ENCODE measurements at places on chromosomes 6 and 20. TPM values are rescaled to one million over a fixed set of nuclear protein-coding genes. Genes with fewer than 3 reads are reported as not detected.

The MCCD1 gene
- not detected for total RNA-seq

The SYTL3 gene
- total RNA-seq: 232 TPM

The TP53TG5 gene
- not detected for total RNA-seq

The RNF8 gene
- total RNA-seq: 28.5 TPM

The ZSWIM1 gene
- 10.3 TPM for total RNA-seq

The EPPIN gene
- total RNA-seq: not detected

The HLA-DQB2 gene
- 0.30 TPM for total RNA-seq

The OTOR gene
- not detected for total RNA-seq

The HLA-DMB gene
- total RNA-seq: 1.3 TPM

The SMOC2 gene
- not detected for total RNA-seq

The OPRL1 gene
- total RNA-seq: 0.41 TPM

The OSTM1 gene
- 16.4 TPM for total RNA-seq

DNA sequence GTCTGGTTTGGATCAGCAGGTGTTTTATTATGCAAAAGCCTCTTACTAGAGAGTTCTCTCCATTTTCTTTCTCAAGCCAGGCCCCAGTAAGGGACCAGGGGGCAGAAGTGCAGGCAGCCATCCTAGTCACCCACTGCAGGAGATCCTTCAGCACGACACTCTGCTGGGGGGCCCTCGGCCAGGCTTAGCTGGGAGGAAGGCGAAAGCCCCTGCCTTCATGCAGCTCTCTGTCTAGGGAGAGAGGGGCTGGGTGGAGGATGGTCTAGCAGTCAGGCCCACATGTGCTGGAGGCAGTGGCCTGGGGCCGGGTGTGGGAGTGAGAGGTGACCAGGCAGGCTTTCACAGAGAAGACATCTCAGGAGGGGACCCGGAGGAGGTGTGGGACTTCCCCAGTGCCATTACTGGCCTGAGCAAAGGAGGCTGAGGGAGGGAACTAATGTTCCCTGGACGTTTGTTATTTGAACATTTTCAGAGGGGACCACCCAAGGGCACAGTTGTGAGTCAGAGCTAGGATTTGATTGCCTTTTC is 33.5 kb upstream of the VSTM2L start:
- DNase-seq: no peak
- H3K27me3 ChIP-seq: no peaks in the 10 kb centered on the region
- H3K36me3 ChIP-seq: peaks cover 7% of the 10 kb centered on the region
- H3K27ac ChIP-seq: no peak overlapping the region

GRCh38 chr6:139888681-139889122 is 514.3 kb upstream of the CITED2 start:
- no peak overlapping the region for H3K4me3 ChIP-seq
- H3K27ac ChIP-seq: no peak overlapping the region
- no peak for DNase-seq
- H3K4me1 ChIP-seq: no peaks in the 10 kb centered on the region
- H3K36me3 ChIP-seq: no peaks in the 10 kb centered on the region
- peaks cover 4% of the 10 kb centered on the region for H3K27me3 ChIP-seq

GRCh38 chr6:74768120-74768519 is 437.7 kb downstream of the COL12A1 start:
- no peaks in the 10 kb centered on the region for H3K4me1 ChIP-seq
- H3K36me3 ChIP-seq: no peaks in the 10 kb centered on the region
- H3K4me3 ChIP-seq: no peak overlapping the region
- H3K27me3 ChIP-seq: no peaks in the 10 kb centered on the region
- DNase-seq: no peak

- H3K4me3 ChIP-seq: no peak overlapping the region
- H3K27me3 ChIP-seq: no peaks in the 10 kb centered on the region
- H3K36me3 ChIP-seq: no peaks in the 10 kb centered on the region
- no peak overlapping the region for H3K27ac ChIP-seq
These were observed 181.1 kb upstream of the TENT5A start for GRCh38 chr6:81933608-81934051.

- H3K27me3 ChIP-seq: no peaks in the 10 kb centered on the region
- H3K36me3 ChIP-seq: peaks cover 52% of the 10 kb centered on the region
- peak overlapping the region; percentile 85 for H3K27ac ChIP-seq
- H3K4me1 ChIP-seq: peaks cover 58% of the 10 kb centered on the region
These were observed 707 bp downstream of the MAN1A1 start for GRCh38 chr6:119348748-119349360.

- DNase-seq: no peak
- H3K36me3 ChIP-seq: no peaks in the 10 kb centered on the region
- no peaks in the 10 kb centered on the region for H3K27me3 ChIP-seq
These were observed 404.4 kb upstream of the GJE1 start for GRCh38 chr6:141728330-141728729.

DNA sequence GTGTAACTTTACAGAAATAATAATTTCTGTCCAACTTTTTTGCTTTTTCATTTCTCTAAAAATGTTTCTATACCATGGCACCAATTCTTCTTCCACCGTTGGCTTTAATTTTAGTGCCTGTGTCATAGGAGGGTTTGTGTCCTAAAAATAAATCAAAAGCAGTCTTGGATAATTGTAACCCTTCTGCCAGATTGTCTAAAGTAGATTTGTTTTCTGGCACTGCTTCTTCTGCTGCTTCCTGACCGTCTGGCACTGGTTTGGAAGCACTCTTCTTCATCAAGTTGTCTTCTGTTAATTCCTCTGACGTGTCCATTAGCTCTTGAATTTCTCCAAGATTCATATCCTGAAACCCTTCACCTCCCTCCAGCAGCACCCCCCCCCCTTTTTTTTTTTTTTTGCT is 33.1 kb downstream of the SCAF8 start:
- H3K4me1 ChIP-seq: peaks cover 14% of the 10 kb centered on the region
- no peak overlapping the region for H3K27ac ChIP-seq
- peaks cover 20% of the 10 kb centered on the region for H3K36me3 ChIP-seq
- H3K4me3 ChIP-seq: no peak overlapping the region
- no peak for DNase-seq

DNA sequence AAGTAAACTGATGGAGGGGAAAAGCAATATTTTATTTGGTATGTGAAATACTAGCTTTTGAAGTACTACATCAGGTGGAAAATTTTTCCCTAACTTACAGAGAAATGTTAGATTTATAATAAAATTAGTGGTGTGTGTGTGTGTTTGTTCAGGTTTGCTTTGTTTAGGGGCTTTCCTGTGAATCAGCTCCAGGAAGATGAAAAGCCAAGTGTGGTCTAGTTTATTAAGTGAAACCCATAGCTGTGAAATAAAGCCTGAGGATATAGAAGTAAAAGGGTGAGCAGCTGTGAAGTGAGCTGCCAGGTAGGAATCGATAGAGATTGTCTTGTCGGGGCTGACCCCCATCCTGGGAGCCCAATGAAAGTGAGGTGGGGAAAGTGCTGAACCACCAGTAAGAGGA is 347.6 kb upstream of the IMPG1 start:
- H3K27me3 ChIP-seq: no peaks in the 10 kb centered on the region
- no peaks in the 10 kb centered on the region for H3K4me1 ChIP-seq
- DNase-seq: no peak
- no peaks in the 10 kb centered on the region for H3K36me3 ChIP-seq

DNA sequence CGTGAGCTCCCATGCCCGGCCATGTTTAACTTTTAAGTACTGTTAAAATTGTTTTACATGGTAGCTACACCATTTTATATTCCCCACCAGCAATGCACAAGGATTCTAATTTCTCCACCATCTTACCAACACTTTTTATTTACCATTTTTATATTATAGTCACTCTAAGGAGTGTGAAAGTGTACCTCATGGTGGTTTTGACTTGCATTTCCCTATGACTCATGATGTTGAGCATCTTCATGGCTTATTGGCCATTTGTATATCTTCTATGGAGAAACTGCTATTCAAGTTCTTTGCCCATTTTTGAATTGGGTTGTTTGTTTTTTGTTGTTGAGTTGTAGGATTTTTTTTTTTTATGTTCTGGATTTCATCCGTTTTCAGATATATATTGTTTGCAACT is 15.6 kb upstream of the BPHL start:
- H3K4me1 ChIP-seq: peaks cover 2% of the 10 kb centered on the region
- no peak for DNase-seq
- no peak overlapping the region for H3K4me3 ChIP-seq
- no peaks in the 10 kb centered on the region for H3K27me3 ChIP-seq
- H3K36me3 ChIP-seq: peaks cover 70% of the 10 kb centered on the region

- peaks cover 18% of the 10 kb centered on the region for H3K4me1 ChIP-seq
- no peak overlapping the region for H3K27ac ChIP-seq
These were observed 15.2 kb downstream of the DSE start for GRCh38 chr6:116385921-116386320.

DNA sequence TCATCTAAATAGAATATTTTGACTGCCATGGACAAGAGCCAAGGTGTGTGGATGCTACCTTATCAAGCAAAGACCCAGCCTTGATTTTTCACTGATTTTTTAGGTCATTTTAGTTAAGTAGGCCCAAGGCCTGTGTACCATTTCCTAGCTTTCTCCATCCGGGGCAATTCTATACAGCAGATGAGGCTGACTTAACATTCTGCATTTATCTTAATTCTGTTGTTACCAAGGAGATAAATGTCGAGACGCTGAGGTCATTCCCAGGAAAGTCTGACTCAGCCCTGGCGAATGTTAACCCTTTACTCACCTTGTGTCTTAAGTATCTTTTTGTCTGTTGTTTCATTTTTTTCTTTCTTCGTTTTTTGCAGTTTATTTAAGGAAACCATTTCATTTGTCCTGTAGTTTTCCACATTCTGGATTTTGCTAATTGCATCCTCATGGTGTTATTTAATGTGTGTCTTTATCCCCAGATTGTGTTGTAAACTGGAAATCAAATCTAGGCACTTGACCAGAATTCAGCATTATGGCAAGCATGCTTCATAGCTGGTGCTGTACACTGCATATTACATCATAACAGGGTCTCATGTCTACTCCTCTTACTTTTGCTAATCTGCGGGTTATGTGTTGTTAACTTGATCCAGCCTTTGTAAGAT is 277.0 kb downstream of the CDKAL1 start:
- DNase-seq: no peak
- no peak overlapping the region for H3K4me3 ChIP-seq
- H3K27me3 ChIP-seq: no peaks in the 10 kb centered on the region
- peaks cover 10% of the 10 kb centered on the region for H3K4me1 ChIP-seq
- H3K27ac ChIP-seq: peak overlapping the region; percentile 18
- peaks cover 14% of the 10 kb centered on the region for H3K36me3 ChIP-seq

DNA sequence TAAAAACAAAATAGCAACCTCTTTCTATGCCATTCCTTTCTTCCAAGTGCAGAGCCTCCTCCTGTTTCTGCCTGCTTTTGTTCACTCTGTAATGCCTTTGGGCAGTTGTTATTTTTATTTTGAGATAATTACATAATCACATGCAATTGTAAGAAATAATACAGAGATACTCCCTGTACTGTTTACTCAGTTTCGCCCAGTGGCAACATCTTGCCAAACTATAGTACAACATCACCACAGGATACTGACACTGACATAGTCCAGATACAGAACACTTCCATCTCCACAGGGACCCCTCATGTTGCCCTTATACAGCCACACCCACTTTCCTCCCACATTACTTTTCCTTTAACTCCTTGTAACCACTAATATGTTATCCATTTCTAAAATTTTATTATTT is 59.7 kb downstream of the BANF2 start:
- H3K4me3 ChIP-seq: no peak overlapping the region
- no peak overlapping the region for H3K27ac ChIP-seq
- H3K4me1 ChIP-seq: no peaks in the 10 kb centered on the region
- no peaks in the 10 kb centered on the region for H3K27me3 ChIP-seq
- DNase-seq: no peak

- peaks cover 35% of the 10 kb centered on the region for H3K36me3 ChIP-seq
- H3K4me3 ChIP-seq: peak overlapping the region; percentile 84
- peaks cover 33% of the 10 kb centered on the region for H3K4me1 ChIP-seq
- H3K27ac ChIP-seq: peak overlapping the region; percentile 89
- no peaks in the 10 kb centered on the region for H3K27me3 ChIP-seq
- DNase-seq: peak; percentile 77
These were observed 5.1 kb downstream of the TP53INP2 start for GRCh38 chr20:34709044-34709830.

- no peaks in the 10 kb centered on the region for H3K4me1 ChIP-seq
- no peaks in the 10 kb centered on the region for H3K27me3 ChIP-seq
- no peak for DNase-seq
- no peaks in the 10 kb centered on the region for H3K36me3 ChIP-seq
These were observed 109.6 kb upstream of the MAP3K4 start for GRCh38 chr6:160882006-160882405.

- no peak for DNase-seq
- H3K27me3 ChIP-seq: no peaks in the 10 kb centered on the region
- no peaks in the 10 kb centered on the region for H3K36me3 ChIP-seq
- peaks cover 14% of the 10 kb centered on the region for H3K4me1 ChIP-seq
- no peak overlapping the region for H3K4me3 ChIP-seq
- H3K27ac ChIP-seq: no peak overlapping the region
These were observed 3.6 kb downstream of the ARMH2 start for GRCh38 chr6:24795106-24795505.

DNA sequence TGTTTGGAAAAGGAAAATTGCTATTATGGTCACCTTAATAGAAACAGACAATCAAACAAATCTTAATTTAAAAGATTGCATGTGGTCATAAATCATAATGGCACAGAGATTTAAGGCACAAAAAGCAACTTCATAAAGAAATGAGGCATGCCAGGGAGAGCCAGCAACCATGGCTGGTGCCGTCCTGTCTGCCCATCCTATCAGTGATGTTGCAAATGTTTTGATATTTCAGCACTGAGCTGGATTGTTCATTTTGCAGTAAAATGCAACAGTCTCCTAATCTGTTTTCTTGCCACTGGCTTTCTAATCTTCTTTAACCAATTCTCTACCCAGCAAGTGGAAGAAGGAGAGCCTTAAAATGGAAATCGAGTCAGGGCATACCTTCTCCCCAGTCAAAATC is 249.8 kb downstream of the SAMD5 start:
- H3K4me3 ChIP-seq: no peak overlapping the region
- H3K36me3 ChIP-seq: no peaks in the 10 kb centered on the region
- no peak for DNase-seq
- H3K27me3 ChIP-seq: no peaks in the 10 kb centered on the region
- no peaks in the 10 kb centered on the region for H3K4me1 ChIP-seq

GRCh38 chr20:46255440-46256104 is 52.7 kb downstream of the CDH22 start:
- no peaks in the 10 kb centered on the region for H3K4me1 ChIP-seq
- no peaks in the 10 kb centered on the region for H3K36me3 ChIP-seq
- H3K4me3 ChIP-seq: no peak overlapping the region
- no peak overlapping the region for H3K27ac ChIP-seq
- no peak for DNase-seq
- H3K27me3 ChIP-seq: peaks cover 23% of the 10 kb centered on the region

GRCh38 chr6:85078058-85078457 is 313.7 kb upstream of the TBX18 start:
- no peak for DNase-seq
- no peaks in the 10 kb centered on the region for H3K36me3 ChIP-seq
- no peaks in the 10 kb centered on the region for H3K4me1 ChIP-seq
- no peak overlapping the region for H3K4me3 ChIP-seq
- no peak overlapping the region for H3K27ac ChIP-seq
- no peaks in the 10 kb centered on the region for H3K27me3 ChIP-seq

DNA sequence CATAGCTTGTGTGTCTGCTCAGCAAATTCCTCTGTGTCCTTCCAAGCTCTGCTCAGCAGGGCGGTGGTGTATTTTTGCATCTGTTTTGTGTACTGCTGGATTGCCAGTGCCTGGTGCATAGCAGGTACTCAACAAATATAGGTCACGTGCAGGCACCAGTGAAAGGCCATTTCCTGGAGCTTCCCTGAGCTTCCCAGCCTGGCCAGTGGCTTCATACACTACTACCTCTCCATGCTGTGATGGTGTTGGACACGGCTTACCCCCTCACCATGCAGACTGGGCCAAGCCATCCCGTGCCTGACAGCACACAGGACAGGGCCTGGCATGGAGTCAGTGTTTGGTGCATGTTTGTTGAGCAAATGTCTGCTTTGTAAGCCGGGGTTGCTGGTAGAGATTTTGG is 7.7 kb upstream of the PHACTR3 start:
- no peak for DNase-seq
- no peaks in the 10 kb centered on the region for H3K4me1 ChIP-seq
- no peak overlapping the region for H3K4me3 ChIP-seq
- no peaks in the 10 kb centered on the region for H3K36me3 ChIP-seq
- no peak overlapping the region for H3K27ac ChIP-seq
- peaks cover 18% of the 10 kb centered on the region for H3K27me3 ChIP-seq

All from activated T-helper 2 cell treated with anti-CD3 and anti-CD28 coated beads, Interferon-gamma antibody, Interleukin-2, Interleukin-4, amounts not matched to agents 10 μg/mL and 5 μg/mL and 100 μg/mL, durations not matched to agents 14 hours and 24 hours and 36 hours (primary cell).